ENCODE measurements at places on chromosomes 4 and X.

DNA sequence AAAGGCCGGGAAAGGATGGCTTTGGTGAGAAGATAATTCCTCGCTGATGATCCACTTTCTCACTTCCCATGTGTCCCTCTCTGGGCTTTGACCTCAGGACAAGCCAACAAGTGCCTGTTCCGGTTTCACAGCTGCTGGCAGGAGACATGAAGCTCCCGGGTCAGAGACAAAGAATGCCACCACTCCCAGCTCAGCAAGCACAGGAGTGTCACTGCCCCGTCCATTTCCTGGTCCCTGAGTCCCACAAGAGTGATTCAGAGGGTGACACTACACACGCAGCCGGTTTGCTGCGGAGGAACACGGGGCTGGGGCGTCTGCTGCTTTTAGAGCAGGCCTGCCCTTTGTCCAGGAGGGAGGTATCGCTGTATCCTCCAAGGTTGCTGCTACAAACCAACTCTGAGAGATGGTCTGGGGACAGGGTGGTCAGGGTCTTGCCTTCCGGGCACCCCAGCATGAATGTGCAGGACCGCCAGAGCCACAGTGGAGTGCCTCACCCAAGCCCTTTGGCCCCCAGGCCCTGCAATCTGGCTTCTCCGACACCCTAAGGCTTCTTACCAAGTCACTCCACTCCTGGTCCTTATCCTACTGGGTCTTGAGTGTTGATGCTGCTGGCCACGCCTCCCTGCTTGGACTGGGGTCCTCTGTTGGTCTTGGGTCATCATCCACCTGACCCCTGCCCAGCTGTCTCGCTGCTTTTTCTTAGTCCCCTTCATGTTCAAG is 49.5 kb downstream of the CPZ start:
- DNase-seq: no peak

DNA sequence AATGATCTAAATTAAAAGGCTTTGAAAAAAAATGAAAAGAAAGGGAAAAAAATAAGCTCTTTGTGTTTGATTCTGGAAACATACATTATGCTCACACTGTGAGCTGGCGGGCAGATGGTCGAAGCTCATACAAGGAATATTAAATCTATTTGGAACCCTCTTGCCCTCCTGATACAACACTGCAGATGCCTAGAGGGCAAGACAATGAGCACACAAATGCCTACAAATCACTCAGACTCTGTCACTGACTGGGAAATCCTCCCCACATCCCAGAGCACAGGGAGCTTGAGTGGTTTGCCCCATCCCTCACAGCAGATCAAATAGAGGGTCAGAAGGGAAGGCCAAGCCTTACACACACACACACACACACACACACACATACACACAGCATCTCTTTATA is 320.4 kb downstream of the HNRNPD start:
- DNase-seq: no peak

- peak; percentile 23 for DNase-seq
Measured at GRCh38 chrX:23902419-23902818, 5.3 kb downstream of the APOO start.

- no peak for DNase-seq
Measured at GRCh38 chrX:69107231-69107739, 58.0 kb downstream of the PJA1 start.

DNA sequence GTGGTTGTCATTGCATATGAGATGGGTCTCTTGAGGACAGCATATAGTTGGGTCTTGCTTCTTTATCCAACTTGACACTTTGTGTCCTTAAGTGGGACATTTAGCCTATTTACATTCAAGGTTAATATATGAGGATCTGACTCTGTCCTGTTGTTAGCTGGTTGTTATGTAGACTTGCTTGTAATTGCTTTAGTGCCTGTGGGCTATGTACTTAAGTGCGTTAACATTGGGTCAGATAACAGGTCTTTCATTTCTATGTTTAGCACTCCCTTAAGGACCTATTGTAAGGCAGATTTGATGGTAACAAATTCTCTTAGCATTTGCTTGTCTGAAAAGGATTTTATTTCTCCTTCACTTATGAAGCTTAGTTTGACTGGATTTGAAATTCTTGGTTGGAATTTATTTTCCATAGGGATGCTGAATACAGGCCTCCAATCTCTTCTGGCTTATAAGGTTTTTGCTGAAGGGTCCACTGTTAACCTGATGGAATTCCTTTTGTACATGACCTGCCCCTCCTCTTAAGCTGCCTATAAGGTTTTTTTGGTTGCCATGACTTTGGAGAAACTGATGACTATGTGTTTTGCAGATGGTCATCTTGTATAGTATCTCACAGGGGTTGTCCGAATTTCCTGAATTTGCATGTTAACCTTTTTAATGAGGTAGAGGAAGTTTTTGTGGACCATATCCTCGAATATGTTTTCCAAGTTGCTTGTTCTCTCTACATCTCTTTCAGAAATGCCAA is 162.0 kb downstream of the NKX6-1 start:
- no peak for DNase-seq

DNA sequence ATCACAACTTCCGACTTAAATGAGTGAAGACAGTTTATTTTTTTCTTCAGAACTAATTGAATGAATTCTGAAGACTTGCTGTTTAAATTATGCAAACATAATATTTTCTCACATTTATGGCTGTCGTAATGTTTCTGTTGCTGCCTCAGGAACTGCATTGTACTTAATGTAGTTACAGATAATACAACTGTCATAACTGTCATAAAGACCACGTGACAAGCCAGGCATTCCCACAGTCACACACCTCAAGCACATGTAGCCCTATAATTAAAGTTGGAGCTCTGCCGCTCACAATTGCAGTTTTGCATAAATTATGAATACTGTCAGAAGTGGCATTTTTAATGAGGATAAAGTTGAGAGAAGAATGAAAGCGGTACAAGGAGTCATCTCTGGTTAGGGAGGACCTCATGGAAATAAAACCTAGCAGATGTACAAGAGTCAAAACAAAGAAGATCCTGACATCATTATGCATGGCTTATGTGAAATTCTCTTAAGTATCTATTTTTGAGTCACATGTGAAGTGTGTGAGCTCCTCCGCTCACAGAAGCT is 38.5 kb upstream of the GALNTL6 start:
- no peak for DNase-seq

DNA sequence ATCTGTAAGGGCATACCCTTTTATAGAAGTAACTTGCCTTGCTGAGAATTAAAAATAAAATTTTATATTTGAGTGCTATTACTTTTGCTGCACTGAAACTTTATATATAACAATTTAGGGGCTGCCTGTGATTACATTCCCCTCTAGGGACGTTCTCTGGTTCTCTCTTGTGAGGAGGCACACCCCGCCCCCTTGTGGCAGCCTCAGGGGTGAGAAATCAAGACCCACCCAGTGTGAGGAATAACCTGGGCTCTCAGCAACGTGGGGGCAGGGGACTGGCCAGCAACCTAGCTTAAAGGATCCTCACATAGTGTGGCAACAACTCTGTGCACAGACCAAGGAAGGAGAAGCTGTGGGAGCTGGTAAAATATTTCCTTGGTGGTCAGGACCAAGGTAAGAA is 43.7 kb downstream of the MAGEA9 start:
- DNase-seq: no peak

- DNase-seq: no peak
Measured at GRCh38 chr4:150874338-150875226, 140.5 kb downstream of the LRBA start.

DNA sequence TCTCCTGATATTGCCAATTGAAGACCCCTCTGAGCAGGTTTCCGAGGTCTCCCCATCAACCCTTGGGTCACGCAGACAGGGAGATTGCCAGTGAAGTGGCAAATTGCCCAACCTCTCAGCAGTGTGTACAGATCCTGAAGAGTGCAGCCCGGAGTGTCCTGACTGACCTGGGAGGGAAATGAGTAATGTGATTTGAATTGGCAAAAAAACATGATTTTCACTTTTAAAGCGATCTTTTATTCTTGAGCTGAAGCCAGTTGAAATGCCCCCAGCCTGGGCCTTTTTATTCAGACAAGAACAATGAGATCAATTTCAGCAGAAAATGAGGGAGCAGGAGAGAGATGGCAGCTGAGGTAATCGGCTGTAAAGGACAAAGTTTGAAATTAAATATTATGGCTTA is 401.8 kb downstream of the RAPGEF2 start:
- DNase-seq: no peak

DNA sequence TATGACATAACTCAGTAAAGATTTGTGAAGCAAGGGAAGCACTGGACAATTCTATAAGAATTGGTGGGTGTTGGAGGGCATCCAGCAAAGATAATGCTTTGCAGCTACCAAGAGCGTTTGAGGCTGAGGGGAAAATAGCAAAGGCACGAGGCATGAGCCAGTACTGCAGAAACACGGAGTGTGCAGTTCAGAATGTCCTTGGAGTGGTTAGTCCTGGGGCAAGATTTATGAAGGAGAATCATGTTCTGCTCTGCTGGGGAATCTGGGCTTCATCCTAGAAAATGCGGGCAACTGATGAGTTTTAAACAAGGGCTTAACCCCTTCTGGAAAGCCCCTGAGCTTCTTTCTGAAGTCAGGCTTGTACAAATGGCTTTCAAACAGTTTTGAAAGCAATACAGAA is 452.5 kb downstream of the IL15 start:
- no peak for DNase-seq

GRCh38 chrX:96590403-96590802 is 94.2 kb upstream of the DIAPH2 start:
- DNase-seq: no peak

- no peak for DNase-seq
Measured at GRCh38 chr4:167452922-167453430, 218.7 kb upstream of the SPOCK3 start.

GRCh38 chrX:111687305-111687704 is 6.3 kb downstream of the ALG13 start:
- no peak for DNase-seq

DNA sequence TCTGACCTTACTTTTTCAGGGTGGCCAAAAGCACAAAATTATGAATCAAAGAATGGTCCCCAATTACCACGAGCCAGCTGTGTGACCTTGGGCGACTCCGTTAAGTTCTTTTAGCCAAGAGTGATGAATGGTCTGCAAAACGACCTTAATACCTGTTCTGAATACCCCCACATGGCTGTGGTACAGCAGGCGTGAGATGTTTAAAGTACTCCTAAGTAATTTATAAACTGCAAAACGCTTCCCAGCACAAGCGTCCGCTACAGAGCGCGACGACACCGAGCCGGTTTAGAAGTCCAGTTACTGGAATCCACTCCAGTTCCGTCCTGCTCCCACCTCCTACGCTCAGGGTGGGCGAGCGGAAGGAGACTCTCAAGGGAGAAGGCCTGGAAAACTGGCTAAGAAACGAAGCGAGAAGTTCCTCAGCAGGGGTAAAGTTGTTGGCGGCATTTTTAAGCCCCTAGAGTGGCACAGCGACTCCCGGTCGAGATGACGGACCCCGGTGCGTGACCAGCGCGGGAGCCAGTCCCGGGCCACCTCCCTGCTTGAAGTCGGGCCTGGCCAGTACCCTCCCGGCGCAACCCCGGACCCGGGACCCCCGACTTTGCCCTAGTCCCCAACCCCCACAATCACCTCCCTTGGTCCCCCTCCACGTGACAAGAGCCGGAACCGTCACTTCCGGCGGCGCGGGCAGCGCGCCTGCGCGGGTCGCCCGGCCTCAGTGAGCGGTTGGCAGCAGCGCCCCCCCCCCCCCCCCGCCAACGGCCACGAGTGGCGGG is 659 bp upstream of the BMP2K start:
- DNase-seq: peak; percentile 68

GRCh38 chr4:101279377-101279871 is 67.9 kb downstream of the PPP3CA start:
- no peak for DNase-seq
